ENCODE measurements at places on chromosomes 5 and 9. TPM values are rescaled to one million over a fixed set of nuclear protein-coding genes. Genes with fewer than 3 reads are reported as not detected.

IL13 gene
- total RNA-seq = not detected

LCN1 gene
- total RNA-seq = not detected

DBH gene
- total RNA-seq = not detected

F2RL1 gene
- 87.0 TPM for total RNA-seq

FOXD4L6 gene
- not detected for total RNA-seq

CETN3 gene
- total RNA-seq = 18.2 TPM

BTNL9 gene
- total RNA-seq = 2.8 TPM

GPR21 gene
- 0.35 TPM for total RNA-seq

PCDHGA5 gene
- total RNA-seq = 0.52 TPM

DNA sequence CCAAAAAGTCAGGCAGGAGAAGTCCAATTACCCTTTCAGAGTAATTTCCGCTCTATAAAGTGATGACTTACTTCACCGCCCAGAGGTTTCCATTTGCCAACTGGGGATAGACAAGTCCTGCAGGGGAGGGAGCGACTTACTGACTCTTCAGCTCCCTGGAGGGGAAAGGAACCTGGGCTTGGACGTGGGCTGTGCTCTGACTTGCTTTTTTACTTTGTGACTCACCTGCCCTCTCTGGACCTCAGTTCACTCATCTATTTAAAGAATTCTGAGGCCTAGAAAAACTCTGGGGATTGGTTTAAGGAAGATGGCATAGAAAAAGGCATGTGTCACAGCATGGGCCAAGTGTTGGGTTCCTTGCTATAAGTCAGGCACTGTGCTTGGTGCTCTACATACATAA, 180.4 kb upstream of the TRIM32 start:
- no peak overlapping the region for H3K27ac ChIP-seq
- DNase-seq = no peak
- no peaks in the 10 kb centered on the region for H3K27me3 ChIP-seq
- no peak overlapping the region for H3K4me3 ChIP-seq

DNA sequence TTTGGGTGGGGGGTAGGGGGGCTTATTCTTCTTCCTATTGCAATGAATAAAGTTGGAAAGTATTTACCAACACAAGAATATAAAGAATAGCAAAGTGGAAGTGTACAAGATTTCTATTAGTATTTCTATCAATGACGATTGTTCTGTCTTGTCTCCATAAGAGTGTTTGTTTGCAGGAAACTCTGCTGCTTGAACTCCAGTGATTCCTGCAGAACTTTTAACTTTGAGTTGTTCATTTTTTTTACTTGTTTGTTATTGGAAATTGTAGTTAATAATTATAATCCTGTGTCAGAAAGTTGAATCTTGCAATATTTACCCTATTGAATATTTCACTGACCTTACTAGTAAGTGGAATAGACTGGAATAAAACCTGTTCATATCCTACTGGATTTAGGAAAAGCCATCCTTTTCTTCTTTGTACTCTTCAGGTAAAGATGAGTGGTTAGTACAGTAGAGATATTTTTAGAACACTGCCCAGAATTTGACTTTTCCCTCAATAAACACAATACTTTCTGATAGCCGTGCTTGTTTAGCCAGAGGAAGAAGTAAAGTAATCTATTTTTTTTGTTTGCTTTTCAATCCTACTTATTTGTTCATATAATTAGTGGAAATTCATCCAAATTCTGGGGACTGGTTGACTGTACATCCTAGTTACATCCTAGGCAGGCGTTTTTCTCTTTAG, 340.4 kb downstream of the TENT4A start:
- H3K36me3 ChIP-seq = no peaks in the 10 kb centered on the region
- no peak overlapping the region for H3K27ac ChIP-seq
- no peaks in the 10 kb centered on the region for H3K4me1 ChIP-seq

GRCh38 chr9:97557606-97558095, 56.2 kb downstream of the TMOD1 start:
- no peaks in the 10 kb centered on the region for H3K27me3 ChIP-seq
- no peaks in the 10 kb centered on the region for H3K36me3 ChIP-seq
- H3K4me3 ChIP-seq = no peak overlapping the region
- no peaks in the 10 kb centered on the region for H3K4me1 ChIP-seq

DNA sequence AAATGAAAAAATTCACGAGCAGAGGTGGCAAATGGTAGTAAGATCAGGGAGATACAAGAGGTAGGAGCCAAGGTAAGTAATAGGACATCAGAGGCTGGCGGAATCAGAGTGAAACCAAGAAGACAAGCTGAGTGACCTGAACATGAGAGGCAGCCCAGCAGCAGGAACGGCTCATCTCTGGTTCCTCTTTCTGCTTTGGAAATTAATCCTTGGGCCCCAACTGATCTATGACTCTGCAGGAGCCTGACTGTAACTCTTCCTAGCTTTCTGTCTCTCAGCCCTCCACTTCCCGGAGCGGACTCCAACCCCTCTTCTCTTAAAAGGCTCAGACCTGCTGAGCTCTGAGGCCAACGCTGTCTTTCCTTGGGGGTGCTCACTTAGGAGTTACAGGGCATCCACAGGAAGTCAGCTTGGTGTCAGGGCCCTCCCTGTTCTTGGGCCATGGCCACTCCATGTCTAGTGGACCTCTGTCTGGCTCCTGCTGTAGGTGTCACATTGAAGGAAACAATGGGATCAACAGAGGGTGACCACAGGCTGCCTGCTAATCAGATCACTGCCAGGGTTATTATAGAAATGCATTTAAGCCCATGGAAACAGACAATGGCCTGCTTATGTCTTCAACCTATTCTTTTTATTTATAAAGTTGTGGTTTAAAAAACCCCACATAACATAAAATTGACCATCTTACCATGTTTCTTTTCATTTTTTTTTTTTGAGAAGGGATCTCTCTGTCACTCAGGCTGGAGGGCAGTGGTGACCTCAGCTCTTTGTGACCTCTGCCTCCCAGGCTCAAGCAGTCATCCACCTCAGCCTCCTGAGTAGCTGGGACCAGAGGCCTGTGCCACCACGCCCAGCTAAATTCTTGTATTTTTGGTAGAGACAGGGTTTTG, 22.5 kb upstream of the SHB start:
- no peaks in the 10 kb centered on the region for H3K27me3 ChIP-seq
- H3K4me3 ChIP-seq = no peak overlapping the region
- no peaks in the 10 kb centered on the region for H3K36me3 ChIP-seq
- H3K27ac ChIP-seq = no peak overlapping the region

GRCh38 chr9:36993933-36994764, 39.9 kb downstream of the PAX5 start:
- no peaks in the 10 kb centered on the region for H3K27me3 ChIP-seq
- no peak overlapping the region for H3K27ac ChIP-seq
- H3K4me1 ChIP-seq = no peaks in the 10 kb centered on the region
- no peaks in the 10 kb centered on the region for H3K36me3 ChIP-seq

DNA sequence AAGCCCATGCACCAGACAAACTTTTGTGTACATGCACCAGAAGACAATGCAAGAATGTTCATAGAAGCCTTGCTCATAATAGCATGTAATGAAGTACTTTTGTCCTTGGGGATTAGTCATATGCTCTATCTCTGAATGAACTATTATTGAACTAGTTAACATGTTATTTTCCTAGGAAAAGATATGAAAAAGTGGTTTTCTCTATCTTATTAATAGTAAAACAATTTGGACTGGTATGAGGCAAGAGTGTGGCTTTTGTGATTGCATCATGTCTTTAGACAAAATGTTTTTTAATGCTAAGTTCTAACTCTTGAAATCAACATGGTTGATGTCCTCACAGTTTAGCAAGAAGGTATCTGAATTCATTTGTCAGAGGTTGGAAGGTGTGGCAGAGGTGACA, 55.7 kb upstream of the SPDL1 start:
- no peak overlapping the region for H3K4me3 ChIP-seq
- no peaks in the 10 kb centered on the region for H3K36me3 ChIP-seq
- no peaks in the 10 kb centered on the region for H3K27me3 ChIP-seq

GRCh38 chr5:67395790-67396418, 199.3 kb upstream of the CD180 start:
- no peaks in the 10 kb centered on the region for H3K36me3 ChIP-seq
- no peaks in the 10 kb centered on the region for H3K4me1 ChIP-seq

DNA sequence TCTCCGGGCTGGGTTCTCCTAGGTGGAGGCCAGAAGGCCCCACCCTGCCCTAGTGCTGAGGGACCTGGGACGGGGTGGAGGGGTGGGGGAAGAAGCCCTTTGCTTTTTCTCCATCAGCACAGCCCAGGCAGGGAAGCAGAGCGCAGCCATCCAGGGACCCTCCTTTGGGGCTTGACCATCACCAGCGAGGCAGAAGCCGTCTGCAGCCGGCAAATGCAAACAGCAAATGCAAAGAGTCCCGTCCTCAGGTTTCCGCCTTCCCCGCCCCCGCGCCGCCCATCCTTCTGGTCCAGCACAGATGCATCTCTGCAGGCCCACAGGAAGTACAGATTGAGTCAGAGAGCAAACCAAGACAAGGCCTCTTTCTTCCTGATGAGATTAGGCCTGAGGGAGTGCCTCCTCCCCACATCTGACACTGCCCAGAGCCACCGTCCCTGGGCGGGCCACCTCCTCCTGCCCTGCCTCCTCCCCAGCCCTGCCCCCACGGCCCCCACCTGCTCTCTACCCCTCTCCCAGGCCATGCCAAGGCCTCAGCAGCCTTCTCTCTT, 23.4 kb downstream of the CORO2A start:
- no peak overlapping the region for H3K27ac ChIP-seq
- no peak overlapping the region for H3K4me3 ChIP-seq
- DNase-seq = peak; percentile 57
- no peaks in the 10 kb centered on the region for H3K27me3 ChIP-seq
- H3K36me3 ChIP-seq = no peaks in the 10 kb centered on the region

DNA sequence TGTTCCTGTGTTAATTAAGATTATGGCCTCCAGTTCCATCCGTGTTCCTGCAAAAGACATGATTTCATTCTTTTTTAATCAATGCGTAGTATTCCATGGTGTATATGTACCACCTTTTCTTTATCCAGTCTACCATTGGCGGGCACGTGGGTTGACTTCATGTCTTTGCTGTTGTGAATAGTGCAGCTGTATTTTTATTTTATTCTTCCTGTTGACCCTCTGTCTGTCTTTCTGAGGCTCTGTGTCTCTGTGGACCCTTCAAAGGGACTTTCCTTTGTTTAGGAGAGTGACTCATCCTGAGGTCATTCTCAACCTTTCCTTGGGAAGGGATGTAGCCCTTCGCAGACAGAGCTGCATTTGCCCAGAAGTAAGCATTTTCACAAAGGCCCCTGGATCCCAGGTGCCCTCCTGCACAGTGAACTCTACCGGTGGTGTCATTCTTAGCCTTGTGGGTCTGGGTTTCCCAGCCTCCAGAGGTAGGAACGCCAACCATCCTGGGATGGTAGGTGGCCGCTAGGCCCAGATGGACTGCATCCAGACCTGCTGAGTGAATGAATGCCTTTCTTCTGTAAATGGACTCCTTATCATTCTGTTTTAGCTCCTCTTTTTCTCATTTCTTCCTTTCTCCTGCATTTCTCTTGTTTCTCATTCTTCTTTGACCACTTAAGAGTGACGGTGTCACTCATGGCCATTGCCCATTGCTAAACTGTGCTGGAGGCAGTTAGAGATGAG, 22.4 kb downstream of the TRIO start:
- peaks cover 9% of the 10 kb centered on the region for H3K4me1 ChIP-seq
- peak overlapping the region; percentile 13 for H3K27ac ChIP-seq
- no peaks in the 10 kb centered on the region for H3K36me3 ChIP-seq
- no peaks in the 10 kb centered on the region for H3K27me3 ChIP-seq
- no peak for DNase-seq

- H3K27ac ChIP-seq = no peak overlapping the region
- H3K36me3 ChIP-seq = no peaks in the 10 kb centered on the region
- H3K4me3 ChIP-seq = no peak overlapping the region
- H3K4me1 ChIP-seq = no peaks in the 10 kb centered on the region
Observed at GRCh38 chr5:153884612-153884957, 154.1 kb downstream of the FAM114A2 start.

DNA sequence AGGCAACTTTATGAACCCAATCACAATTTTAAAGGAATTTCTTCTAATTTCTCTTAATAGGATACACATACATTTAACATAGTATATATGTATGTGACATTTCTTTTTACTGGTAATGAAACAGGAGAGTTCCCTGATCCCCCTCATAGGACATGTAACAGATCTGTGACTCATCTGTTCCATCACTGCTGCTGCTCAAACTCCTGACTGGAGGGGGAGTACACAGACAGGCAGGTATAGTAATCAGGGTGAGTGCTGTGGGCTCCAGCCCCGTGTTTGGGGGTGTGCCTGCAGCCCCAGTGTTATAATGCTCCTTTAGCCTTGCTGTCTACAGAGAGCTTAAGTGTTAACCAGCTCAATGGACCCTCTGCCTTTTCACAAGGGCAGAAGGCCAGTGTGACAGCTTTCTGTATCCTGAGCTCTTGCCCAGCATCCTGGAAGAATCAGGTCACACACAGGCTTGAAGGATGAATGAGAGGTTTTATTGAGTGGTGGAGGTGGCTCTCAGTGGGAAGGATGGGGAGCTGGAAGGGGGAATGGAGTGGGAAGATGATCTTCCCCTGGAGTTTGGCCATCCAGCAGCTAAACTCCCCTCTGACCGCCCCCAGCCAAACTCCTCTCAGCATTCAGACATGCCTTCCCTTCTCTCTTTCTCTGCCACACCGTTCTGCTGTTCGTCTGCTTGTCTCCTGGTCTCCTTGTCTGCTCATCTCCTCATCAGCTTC, 161.3 kb downstream of the ZNF608 start:
- H3K36me3 ChIP-seq = no peaks in the 10 kb centered on the region
- no peak overlapping the region for H3K4me3 ChIP-seq
- no peak for DNase-seq
- no peak overlapping the region for H3K27ac ChIP-seq
- no peaks in the 10 kb centered on the region for H3K4me1 ChIP-seq
- H3K27me3 ChIP-seq = no peaks in the 10 kb centered on the region

- no peaks in the 10 kb centered on the region for H3K27me3 ChIP-seq
- H3K4me1 ChIP-seq = no peaks in the 10 kb centered on the region
- H3K27ac ChIP-seq = no peak overlapping the region
Observed at GRCh38 chr5:133957591-133957990, 10.8 kb downstream of the C5orf15 start.

DNA sequence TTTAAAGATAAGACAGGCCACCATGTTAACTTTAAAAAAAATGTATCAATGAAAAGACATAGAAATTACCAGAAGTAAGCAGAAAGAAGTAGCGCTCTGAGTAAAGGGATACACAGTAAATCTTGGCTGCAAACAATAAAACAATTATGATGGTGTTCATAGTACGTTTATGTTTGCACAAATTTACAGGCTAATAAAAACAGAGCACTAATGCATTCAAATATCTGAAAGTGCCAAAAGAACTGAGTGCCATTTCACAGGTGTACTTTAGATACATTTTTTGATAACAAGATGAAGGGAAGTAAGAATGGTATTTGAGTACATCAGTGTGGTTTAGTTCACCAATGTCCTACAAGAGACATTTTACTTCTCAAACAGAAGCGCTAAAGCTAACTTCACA, 32.9 kb upstream of the ALDH1A1 start:
- no peak for DNase-seq
- H3K4me1 ChIP-seq = no peaks in the 10 kb centered on the region
- no peaks in the 10 kb centered on the region for H3K36me3 ChIP-seq
- H3K4me3 ChIP-seq = no peak overlapping the region
- no peak overlapping the region for H3K27ac ChIP-seq
- H3K27me3 ChIP-seq = no peaks in the 10 kb centered on the region

GRCh38 chr5:23579566-23579965, 72.2 kb downstream of the PRDM9 start:
- H3K4me1 ChIP-seq = no peaks in the 10 kb centered on the region
- no peaks in the 10 kb centered on the region for H3K27me3 ChIP-seq
- no peak for DNase-seq
- no peak overlapping the region for H3K27ac ChIP-seq
- H3K4me3 ChIP-seq = no peak overlapping the region
- H3K36me3 ChIP-seq = no peaks in the 10 kb centered on the region

GRCh38 chr9:114555696-114556095, 31.9 kb upstream of the ATP6V1G1 start:
- H3K4me3 ChIP-seq = no peak overlapping the region
- no peaks in the 10 kb centered on the region for H3K36me3 ChIP-seq
- no peak overlapping the region for H3K27ac ChIP-seq
- DNase-seq = no peak
- H3K4me1 ChIP-seq = no peaks in the 10 kb centered on the region
- H3K27me3 ChIP-seq = no peaks in the 10 kb centered on the region
